Heart right ventricle (tissue), 16 donors: ENCODE measurements at places on chromosomes 12 and 14. TPM values are rescaled to one million over a fixed set of nuclear protein-coding genes. Genes with fewer than 3 reads are reported as not detected.

DNA sequence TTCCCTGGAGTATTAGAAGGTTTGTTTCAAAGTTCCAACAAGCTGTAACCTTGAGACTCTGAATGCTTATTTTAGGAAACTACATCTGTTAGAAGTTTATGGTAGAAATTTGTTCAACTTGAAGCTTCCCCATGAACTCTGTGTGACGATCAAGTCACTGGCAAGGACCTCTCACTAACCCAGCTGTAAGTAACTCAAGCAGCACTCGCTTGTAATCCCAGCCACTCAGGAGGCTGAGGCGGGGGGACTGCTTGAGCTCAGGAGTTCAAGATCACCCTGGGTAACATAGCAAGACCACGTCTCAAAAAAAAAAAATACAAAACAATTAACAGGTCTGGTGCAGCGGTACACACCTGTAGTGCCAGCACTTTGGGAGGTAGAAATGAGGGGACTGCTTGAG is 25.6 kb downstream of the TESC start:
- H3K27ac ChIP-seq, result peak overlapping the region; percentile 6
- no peak overlapping the region for H3K4me3 ChIP-seq
- no peaks in the 10 kb centered on the region for H3K27me3 ChIP-seq
- DNase-seq, result no peak

- peak; percentile 26 for DNase-seq
- H3K4me3 ChIP-seq, result no peak overlapping the region
- no peaks in the 10 kb centered on the region for H3K4me1 ChIP-seq
- H3K27ac ChIP-seq, result no peak overlapping the region
- H3K27me3 ChIP-seq, result no peaks in the 10 kb centered on the region
These were observed 72.7 kb downstream of the MYRFL start for GRCh38 chr12:69897744-69898143.

DNA sequence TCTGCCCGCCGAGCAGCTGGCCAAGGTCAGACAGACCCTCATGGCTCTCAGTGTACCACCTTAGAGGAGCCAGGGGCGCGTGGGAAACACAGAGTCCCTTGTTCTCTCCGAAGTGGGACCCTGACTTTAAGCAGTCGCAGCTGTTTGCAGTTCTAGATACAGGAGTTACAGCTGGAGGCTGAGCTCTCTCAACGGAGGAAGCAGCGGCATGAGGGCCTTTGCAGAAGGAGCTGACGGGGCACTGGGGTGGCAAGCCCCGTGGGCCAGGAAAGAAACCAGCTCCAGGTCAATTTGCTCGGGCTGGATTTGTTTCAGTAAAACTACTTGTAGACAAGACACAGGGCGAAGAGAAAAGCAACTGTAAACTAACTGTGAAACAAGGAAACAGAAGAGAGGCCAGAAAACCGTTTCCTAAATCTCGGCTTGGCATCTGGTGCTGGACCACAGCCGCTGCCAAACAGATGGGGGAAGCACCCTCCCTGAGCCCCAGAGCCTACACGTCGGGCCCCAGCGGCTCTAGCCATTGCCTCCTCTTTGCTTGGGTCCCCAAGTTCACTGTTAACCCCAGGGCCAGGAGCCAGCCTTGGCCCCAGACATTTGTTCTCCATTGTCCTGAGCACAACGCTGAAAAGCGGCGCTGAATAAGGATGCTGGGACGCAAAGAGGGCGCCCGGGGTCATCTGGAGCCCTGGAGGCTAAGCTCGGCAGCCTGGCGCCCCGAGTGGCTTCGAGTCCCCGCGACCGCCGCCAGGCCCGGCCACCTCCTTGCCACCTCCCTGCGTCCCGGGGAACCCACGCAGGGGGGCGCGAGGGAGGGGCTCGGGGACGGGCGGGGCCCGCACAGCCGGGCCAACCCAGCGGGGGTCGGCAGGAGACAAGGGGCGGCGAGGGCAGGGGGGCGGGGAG is 914 bp upstream of the PACS2 start:
- H3K27me3 ChIP-seq, result no peaks in the 10 kb centered on the region
- H3K27ac ChIP-seq, result peak overlapping the region; percentile 89
- no peaks in the 10 kb centered on the region for H3K36me3 ChIP-seq
- peak overlapping the region; percentile 54 for H3K4me3 ChIP-seq
- peaks cover 37% of the 10 kb centered on the region for H3K4me1 ChIP-seq
- no peak for DNase-seq

- no peaks in the 10 kb centered on the region for H3K27me3 ChIP-seq
- no peaks in the 10 kb centered on the region for H3K36me3 ChIP-seq
- DNase-seq, result no peak
- H3K27ac ChIP-seq, result no peak overlapping the region
- no peak overlapping the region for H3K4me3 ChIP-seq
- peaks cover 21% of the 10 kb centered on the region for H3K4me1 ChIP-seq
These were observed 227.9 kb downstream of the KTN1 start for GRCh38 chr14:55807881-55808379.

- no peak overlapping the region for H3K4me3 ChIP-seq
- no peaks in the 10 kb centered on the region for H3K27me3 ChIP-seq
- no peak overlapping the region for H3K27ac ChIP-seq
- no peaks in the 10 kb centered on the region for H3K36me3 ChIP-seq
- no peak for DNase-seq
These were observed 219.5 kb upstream of the ABCD2 start for GRCh38 chr12:39839072-39839471.

DNA sequence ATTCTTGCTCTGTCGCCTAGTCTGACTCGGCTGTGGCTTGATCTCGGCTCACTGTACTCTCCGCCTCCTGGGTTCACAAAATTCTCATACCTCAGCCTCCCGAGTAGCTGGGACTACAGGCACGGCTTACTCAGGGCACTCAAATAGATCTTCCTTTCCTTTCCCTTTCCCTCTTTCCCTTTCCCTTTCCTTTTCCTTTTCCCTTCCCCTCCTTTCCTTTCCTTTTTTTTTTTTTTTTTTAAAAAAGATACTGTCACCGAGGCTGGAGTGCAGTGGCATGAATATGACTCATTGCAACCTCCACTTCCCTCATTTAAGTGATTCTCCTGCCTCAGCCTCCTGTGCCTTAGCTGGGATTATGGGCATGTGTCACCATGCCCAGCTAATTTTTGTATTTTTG is 86.0 kb downstream of the AEBP2 start:
- H3K4me3 ChIP-seq, result no peak overlapping the region
- H3K27me3 ChIP-seq, result no peaks in the 10 kb centered on the region

DNA sequence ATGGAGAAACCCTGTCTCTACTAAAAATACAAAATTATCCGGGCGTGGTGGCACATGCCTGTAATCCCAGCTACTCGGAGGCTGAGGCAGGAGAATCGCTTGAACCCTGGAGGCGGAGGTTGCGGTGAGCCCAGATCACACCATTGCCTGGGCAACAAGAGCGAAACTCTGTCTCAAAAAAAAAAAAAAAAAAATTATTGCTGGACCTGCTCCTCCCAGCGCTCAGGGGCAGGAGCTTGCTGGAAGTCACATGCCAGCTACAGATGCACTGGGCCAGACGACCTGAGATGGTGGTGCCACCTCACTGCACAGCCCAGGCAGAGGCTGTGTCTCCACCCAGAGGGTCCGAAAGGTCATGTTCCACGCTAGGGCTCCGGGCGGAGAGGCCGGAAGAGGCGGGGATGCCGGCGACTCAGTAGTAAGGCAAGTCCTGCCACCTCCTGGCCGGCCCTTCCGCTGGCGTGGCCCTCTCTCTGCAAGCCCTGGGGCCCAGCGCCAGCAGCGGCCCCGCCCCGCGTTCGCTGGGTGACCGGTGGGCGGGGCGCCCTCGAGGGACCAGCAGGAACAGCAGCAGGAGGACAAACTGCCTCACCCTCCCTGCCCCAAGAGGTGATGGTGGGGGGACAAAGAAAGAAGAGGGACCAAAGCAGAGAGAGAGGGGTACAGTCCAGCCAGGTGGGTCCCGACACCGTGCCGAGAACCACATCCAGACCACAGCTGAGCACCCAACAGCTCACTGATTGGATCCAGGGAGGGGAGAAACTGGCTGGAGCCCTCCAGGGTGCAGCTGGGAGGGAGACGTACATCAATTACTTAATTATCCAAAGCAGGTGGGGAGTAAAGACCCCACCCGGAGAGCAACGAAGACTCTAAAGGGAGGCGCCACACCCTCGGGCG is 3.6 kb upstream of the RHOF start:
- no peaks in the 10 kb centered on the region for H3K27me3 ChIP-seq
- peak overlapping the region; percentile 81 for H3K4me3 ChIP-seq
- H3K36me3 ChIP-seq, result peaks cover 10% of the 10 kb centered on the region
- peak overlapping the region; percentile 100 for H3K27ac ChIP-seq
- H3K4me1 ChIP-seq, result peaks cover 77% of the 10 kb centered on the region

GRCh38 chr14:50333014-50333509 is 20.9 kb downstream of the DMAC2L start:
- no peak for DNase-seq
- H3K27ac ChIP-seq, result no peak overlapping the region
- H3K36me3 ChIP-seq, result no peaks in the 10 kb centered on the region
- no peak overlapping the region for H3K4me3 ChIP-seq

DNA sequence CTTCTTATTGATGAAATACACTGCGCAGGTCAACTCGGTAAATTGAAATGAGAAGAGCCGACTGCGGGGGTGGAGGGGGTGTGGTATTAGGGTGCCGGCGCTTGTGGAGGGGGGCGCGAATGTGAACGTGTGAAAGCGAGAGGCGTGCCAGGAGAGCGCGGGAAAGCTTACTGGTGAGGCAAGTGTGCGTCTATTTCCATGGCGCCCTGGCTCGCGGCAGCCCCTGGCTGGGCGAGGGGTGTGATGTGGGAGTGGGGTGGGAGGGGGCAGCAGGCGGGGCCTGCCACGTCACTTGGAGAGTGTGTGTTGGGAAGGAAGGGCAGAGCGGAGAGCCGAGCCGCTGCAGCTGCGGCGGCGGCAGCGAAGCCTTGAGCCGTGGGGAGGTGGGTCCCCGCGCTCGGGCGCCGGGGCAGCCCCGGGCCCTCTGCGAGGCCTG is 88.8 kb downstream of the GALNT8 start:
- no peak overlapping the region for H3K27ac ChIP-seq
- peaks cover 57% of the 10 kb centered on the region for H3K27me3 ChIP-seq
- DNase-seq, result peak; percentile 6
- no peaks in the 10 kb centered on the region for H3K36me3 ChIP-seq

DNA sequence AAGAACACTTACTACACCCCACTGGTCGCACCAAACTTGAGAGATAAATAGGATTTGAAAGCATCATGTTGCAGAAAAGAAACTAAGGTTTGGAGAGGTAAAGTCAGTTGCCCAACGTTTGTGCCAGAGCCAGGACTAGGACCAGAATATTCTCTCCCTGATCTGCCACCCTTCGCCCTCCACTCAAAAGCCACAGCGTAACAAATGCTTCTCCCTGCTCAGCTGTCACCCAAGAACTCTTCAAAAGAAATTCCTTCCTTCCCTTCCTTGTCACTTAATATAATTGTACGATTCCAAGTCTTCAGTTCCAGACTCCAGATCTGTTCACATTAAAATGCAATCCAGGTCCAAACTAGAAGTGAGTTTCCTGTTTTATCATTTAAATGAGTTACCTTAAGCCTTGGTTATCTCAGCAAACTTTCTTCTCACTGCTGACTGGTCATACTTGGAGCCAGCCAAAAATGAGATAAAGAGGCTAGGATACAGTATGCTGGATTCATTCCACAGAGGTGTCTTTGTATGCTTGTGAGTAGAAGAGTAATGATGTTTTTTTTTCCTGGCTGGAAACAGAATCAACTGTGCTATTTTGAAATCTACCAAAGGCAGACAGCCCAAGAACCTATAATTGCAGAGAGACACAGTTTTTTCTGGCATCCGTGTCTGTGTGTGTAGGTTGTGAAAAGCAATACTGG is 12.8 kb upstream of the PPFIBP1 start:
- H3K4me3 ChIP-seq, result no peak overlapping the region
- H3K4me1 ChIP-seq, result no peaks in the 10 kb centered on the region
- H3K27me3 ChIP-seq, result no peaks in the 10 kb centered on the region
- DNase-seq, result no peak

DNA sequence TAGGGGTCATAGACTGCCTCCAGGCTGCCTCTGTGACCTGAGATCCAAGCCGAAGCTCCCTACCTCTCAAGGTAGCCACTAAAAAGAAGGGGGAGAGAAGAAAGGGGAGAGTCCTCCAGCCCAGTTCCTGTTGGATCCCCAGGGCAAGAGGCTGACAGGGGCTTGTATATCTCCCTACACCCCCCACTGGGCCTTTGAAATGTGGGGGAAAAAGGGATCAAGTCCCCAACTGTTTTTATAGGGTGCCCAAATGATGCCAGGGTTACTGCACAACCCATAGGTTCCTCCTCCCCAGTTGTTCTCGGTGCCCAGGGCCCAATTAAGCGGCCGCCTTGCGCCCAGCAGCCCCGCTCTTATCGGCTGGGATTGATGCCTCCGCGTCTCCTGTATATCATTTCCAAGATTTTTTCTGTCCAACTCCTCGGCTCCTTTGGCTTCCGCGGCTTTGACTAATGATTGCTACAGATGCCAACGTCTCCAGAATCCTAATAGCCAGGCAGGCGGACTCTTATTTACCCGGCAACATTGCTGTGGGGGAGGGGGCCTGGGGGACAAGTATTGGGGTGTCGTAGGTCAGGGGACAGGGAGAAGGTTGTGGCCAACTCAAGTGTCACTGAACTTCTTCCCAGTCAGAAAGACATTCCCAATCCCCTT is 7.6 kb upstream of the HOXC4 start:
- H3K4me1 ChIP-seq, result no peaks in the 10 kb centered on the region
- no peak overlapping the region for H3K4me3 ChIP-seq
- H3K27me3 ChIP-seq, result peaks cover 98% of the 10 kb centered on the region
- H3K36me3 ChIP-seq, result no peaks in the 10 kb centered on the region
- DNase-seq, result no peak
- no peak overlapping the region for H3K27ac ChIP-seq

- no peaks in the 10 kb centered on the region for H3K27me3 ChIP-seq
- H3K36me3 ChIP-seq, result peaks cover 25% of the 10 kb centered on the region
- H3K4me3 ChIP-seq, result no peak overlapping the region
- no peak for DNase-seq
- peaks cover 50% of the 10 kb centered on the region for H3K4me1 ChIP-seq
These were observed 3.6 kb downstream of the EID3 start for GRCh38 chr12:104306943-104307654.

DNA sequence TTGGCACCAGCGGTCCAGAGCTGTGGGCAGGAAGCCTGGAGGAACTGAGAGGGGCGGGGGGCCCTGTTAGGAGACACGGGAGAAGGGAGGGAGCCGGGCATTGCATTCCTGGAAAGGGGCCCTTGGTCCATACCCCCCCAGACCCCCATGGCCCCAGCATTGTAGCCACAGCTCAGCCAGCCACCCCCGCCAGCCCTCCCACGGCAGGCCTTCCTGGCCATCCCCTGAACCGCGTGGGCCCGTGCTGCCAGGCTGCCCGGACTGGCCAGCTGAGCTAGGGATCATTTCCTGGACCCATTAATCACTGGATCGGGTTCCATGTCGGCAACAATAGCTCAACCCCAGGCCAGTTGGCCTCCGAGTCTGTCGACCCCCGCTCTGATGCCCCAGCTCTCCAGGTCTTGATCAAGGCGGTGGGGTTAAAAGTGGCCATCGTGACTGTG is 39.8 kb upstream of the DIO3 start:
- H3K4me3 ChIP-seq, result no peak overlapping the region
- H3K27ac ChIP-seq, result no peak overlapping the region
- H3K4me1 ChIP-seq, result no peaks in the 10 kb centered on the region
- H3K36me3 ChIP-seq, result no peaks in the 10 kb centered on the region
- DNase-seq, result no peak

Gene DCN
- 362 TPM for total RNA-seq

Gene SLC38A4
- 0.28 TPM for total RNA-seq

Gene DDN
- 0.21 TPM for total RNA-seq

Gene PPP2R3C
- total RNA-seq, result 26.0 TPM

Gene AQP5
- total RNA-seq, result 1.0 TPM

Gene CAPZA3
- total RNA-seq, result not detected
